ENCODE measurements at places on chromosomes 6 and 20.

GRCh38 chr6:98984121-98984520 is 36.4 kb upstream of the FBXL4 start:
- no peak for DNase-seq

DNA sequence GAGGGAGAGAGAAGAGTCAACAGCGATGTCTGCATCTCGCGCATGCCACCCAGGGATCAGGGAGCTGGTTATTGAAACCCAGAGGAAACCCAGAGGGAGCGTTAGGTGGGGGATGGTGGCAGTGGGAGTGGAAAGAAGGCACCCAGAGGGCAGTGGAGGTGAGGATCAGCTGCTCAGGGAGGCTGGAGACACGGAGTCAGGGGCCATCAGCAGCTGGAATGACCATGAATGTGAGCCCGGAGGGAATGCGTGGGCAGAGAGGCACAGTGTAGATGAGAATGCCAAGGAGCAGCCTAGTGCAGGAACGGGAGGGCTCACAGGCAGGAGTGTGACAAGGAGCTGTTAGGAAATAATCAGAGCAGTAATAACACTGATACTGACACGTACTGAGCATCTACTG is 36.2 kb downstream of the RSPO4 start:
- DNase-seq: no peak

GRCh38 chr20:20063941-20064702 is 11.8 kb downstream of the CFAP61 start:
- DNase-seq: no peak

- no peak for DNase-seq
Observed at GRCh38 chr20:3307725-3308124, 68.7 kb upstream of the SLC4A11 start.

DNA sequence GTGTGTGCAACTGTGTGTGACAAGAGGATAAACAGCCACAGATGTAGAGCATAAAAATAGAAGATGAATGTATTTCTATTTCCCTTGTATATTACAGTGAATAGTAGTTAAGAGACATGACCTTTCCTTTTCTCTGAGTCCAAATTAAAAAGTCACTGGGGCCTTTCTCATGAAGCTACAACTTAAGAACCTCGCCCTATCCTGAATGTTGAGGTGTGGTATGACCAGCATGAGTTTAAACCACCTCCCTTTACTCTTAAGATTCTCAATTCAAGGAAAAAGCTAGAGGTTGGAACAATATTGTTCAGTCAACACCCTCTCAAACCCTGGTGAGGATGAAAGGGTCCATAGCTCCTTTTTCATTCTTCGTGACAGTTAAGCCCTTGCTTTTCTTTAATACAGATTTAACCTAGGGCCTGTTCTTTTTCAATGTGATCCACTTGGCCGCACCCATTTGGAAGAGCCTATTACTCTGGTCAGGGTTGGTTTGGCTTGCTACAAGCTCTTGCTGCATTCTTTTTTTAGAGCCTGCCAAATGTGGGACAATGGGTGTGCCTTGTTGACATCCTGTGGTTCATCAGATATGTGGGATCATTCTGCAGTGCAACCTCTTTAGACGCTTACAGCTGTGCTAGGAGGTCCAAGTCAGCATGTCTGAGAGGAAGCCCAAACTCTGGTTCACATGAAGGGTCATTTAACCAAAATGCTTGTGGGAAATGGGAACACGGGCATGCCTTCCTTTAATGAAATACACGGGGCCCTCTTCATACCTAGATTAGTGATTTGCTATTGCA is 290.0 kb downstream of the HAO1 start:
- DNase-seq: no peak

- DNase-seq: no peak
Observed at GRCh38 chr6:15194453-15194852, 51.4 kb upstream of the JARID2 start.

DNA sequence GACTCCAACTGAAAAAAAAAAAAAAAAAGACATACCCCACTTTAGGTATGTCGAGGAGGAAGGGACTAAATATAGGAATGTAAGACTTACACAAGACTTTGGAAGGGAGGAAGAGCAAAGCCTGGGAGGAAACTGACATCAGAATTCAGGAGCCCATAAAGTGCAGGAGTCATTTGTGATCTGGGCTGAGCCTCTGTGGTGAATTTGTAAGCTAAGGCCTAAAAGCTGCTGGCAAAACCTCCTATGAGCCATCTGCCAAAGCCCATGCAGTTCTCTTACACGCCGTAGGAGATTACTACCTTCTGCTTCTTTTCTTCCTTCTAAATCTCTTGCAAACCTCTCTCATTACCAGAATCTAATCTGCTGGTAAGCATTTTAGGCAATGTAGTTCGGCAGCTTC is 52.0 kb upstream of the THEMIS start:
- DNase-seq: no peak

DNA sequence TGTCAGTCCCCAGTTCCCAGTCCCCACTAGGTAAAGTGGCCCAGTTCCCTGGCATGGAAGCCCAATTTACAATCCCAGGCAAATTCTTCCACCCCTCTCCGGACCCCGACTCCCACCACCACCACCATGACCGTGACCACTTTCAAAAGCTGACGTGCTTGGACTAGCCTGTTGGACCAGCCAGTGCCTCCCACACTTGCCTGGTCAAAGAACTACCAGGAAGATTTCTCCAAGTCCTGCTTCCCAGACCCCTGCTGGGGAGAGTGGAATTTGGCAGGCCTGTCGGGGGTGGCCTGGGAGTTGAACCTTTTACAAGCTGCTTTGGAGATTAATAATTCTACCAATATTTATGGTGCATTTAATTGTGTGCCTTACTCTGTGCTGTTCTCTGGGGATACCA is 1.4 kb upstream of the PTPRT start:
- DNase-seq: no peak

DNA sequence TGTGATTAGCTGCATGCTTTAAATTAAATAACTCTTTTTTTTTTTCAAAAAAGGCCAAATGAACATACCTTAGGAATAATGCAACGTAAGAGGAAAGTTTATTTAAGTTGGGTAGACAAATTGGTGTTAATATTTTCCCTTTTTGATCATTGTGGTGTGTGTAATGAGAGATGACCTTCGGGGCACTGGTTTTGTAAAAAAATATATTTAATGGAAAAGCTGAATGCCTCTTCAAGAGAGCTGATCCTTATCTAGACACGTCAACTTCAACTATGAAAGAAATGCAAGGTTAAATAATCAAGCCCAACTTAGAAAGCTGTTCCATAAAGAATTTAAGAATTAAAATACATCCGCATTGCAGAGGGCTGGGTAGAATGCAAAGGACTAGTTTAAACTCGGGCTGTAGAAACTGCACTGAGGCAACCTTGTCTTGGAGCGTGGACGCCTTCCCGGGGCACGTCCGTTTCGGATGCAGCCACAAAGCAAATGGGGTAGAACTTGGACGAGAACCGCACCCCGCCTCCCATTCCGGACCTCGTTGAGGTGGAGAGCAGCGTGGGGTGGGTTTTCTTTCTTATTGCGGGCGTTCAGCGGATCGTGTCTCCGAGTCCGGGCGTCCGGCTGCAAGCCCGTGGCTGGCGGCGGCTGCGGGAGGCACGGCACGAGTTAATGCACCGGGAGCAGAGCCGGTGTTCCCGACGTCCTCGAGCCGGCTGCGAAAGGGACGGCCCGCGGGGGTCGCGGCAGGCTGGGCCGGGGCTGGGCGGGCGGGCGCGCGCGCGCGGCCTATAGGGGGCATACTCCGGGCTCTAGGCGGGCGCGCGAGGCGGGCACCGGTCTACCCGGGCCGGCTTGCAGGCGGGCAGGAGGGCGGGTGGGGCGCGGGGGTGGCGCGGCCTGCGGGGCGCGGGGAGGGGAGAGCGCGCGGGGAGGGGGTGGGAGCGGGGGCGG is 1.9 kb downstream of the JARID2 start:
- peak; percentile 47 for DNase-seq

- no peak for DNase-seq
Observed at GRCh38 chr6:95109212-95109611, 468.1 kb upstream of the MANEA start.

DNA sequence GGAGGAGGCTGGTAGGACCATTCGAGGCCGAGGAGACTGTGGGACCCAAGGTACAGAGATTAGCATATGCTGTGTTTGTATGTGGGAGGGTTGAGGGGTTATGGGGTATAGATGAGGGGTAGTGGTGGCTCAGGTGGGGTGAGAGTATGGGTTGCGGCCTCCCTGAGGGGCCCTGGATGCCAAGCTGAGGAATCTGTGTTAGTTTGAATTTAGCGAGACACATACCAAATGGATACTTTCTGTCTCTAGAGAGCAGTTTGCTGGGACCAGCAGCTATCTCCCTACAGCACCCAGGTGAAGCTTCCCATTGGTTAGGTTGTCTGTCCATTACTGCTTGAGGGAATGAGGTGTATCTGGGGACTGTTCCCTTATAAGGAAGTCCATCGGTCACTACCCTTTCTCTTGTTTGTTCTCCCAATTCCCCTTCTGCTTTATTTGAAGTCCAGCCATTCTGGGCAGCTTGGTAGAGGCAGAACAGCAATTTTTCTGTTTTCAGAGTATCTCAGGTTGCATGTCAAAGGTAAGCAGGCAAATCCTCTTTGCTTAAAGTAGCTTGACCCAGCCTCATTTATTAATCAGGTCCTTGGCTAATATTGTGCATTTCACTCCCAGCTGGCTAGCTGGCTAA is 15.2 kb downstream of the CHMP4B start:
- DNase-seq: no peak

DNA sequence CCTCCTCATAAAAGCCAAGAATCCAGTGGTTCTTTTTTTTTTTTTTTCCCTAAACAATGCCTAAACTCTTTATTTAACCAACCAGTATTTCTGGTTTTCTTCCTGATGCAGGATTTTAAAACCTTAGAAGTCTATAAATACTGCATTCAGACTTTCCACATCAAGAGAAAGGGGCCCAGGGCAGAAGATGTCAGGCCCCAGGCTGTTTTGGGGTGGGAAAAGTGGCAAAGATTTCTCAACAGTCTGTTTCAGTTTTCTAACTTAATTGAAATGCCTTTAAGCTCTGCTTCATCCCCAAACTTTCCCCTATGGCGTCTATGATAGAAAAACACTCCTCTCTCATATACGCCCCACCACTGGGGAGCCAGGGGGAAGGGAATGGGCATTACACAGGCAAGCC is 33.1 kb downstream of the QRSL1 start:
- no peak for DNase-seq

DNA sequence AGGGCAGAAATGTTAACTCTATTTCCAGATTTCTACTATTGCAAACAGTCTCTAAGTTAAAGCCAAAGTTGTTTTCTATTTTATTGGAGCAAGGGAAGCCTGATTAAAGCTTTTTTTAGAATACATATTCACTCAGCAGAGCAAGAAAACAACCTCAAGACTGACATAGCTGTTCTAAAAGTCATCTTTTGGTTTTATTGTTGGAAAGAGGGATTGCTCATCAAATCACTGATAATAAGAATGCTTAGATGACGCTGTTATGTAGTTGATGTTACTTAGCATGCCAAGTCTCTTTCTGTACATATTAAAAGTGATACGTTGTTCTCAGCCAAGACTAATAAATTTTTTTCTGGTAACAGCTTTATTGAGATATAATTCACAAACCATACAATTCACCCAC is 172.6 kb upstream of the LAMA2 start:
- DNase-seq: no peak

GRCh38 chr20:37939701-37940560 is 37.0 kb downstream of the VSTM2L start:
- no peak for DNase-seq

- no peak for DNase-seq
Observed at GRCh38 chr6:73728548-73729205, 32.7 kb downstream of the CD109 start.

- DNase-seq: no peak
Observed at GRCh38 chr20:25573288-25574251, 11.8 kb downstream of the NINL start.

- DNase-seq: peak; percentile 7
Observed at GRCh38 chr20:35226884-35227681, 593 bp downstream of the MMP24 start.

- no peak for DNase-seq
Observed at GRCh38 chr20:50278684-50279531, 88.3 kb downstream of the CEBPB start.

- DNase-seq: no peak
Observed at GRCh38 chr6:124203812-124204167, 400.1 kb downstream of the NKAIN2 start.

DNA sequence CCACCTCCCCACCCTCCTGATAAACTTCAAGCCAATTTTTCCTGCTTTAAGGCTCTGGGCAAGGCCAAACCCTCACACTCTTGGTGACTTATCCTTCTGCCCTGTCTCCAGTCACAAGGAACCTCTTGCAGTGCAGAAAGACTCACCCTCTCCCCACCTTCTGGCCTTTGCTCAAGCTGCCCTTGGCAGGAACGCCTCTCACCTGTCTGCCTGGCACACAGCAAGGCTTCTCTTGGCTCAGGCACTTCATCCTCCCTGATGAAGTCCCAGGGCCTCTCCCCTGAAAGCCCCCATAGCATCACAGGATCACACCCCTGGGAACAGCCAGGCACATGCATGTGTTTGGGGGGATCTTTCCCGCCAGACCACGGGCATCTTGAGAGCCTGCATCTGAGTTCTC is 68.8 kb upstream of the NNAT start:
- no peak for DNase-seq

GRCh38 chr6:169395080-169395805 is 141.6 kb upstream of the THBS2 start:
- no peak for DNase-seq

- no peak for DNase-seq
Observed at GRCh38 chr6:33761922-33762629, 15.4 kb upstream of the IP6K3 start.

DNA sequence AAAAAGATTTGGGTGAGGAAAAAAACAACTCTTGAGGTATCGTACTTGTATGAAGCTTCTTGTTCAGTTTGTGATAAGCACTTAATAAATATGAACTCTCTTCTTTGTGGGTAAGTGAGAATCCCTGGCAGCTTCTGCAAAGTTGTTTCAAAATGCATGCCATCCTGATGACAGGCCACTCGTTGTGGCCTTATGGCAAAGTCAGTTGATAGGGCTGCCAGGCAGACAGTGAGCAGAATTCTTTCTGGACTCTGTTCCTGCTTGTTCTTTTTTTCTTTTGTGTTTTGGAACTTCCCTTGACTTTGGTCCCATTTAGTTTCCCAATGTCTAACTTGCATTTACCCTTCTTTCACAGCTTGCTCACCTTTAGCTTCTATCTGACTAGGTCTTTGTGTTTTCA is 983.5 kb upstream of the FLRT3 start:
- DNase-seq: no peak

- DNase-seq: no peak
Observed at GRCh38 chr6:136950436-136951126, 28.5 kb downstream of the SLC35D3 start.

DNA sequence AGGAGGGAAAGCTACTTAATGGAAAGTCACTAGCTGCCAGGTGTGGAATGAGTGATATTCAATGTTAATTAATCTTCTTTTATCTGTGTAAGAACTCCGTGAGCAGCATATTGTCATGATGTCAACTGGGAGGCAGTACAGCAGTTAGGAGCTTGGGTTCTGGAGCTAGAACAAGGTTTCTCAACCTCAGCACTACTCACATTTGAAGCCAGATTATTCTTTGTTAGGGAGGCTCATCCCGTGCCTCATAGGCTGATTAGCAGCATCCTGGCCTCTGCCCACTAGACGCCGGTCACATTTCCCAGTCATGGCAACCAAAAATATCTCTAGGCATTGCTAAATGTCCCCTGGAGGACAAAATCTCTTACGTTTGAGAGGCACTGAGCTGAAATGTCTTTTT is 41.2 kb downstream of the BCAS1 start:
- DNase-seq: no peak

Measured in activated T-helper 1 cell treated with Interleukin-2 at 50 U/mL for 16 hours (primary cell).